Stimulated activated CD8-positive, alpha-beta memory T cell treated with anti-CD3 and anti-CD28 coated beads, Interleukin-4, amount 100 ng/mL, for 4 hours (primary cell): ENCODE measurements at places on chromosomes 3 and 15.

- DNase-seq = no peak
Measured at GRCh38 chr3:161250116-161250515, 29.0 kb downstream of the NMD3 start.

- no peak for DNase-seq
Measured at GRCh38 chr3:126261037-126261436, 80.7 kb upstream of the ALDH1L1 start.

DNA sequence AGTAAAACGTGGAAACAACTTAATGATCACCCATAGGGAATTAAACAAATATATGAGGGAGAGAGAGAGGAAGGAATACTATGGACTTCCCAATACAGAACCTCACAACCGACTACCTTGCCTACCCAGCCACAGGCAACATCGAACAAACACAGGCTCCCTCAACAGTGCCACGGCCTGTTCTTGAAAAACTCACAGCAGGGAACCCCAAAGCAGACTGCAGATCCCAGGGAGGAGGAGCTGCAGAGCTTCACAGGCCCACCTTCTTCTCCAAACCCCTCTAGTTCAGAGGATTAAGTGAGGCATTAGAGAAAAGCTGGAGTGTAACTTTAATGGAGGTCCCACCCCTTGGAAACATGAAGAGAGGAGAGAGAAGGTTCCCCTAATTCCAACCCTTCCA lies 110.2 kb downstream of the ST8SIA2 start:
- DNase-seq = no peak

GRCh38 chr3:125470671-125471070 lies 49.3 kb downstream of the SNX4 start:
- no peak for DNase-seq

DNA sequence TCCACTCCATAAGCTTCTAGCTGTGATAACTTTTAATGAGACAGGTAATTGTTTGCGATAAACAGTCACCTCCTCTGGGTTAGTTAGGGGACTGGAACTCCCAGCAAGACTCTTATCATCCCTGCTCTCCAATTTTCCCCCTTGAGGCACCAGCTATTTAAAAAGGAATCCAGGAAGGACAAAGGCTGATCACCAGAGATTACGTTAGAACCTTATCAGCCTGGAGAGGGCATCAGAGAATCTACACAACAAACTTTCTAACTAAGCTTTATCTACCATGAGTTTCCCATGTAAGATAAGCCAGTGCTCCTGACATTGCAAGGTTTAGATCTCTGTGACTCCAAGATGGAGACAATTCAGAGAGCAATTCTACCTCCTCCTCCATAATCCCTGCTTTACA lies 31.3 kb downstream of the GPR176 start:
- DNase-seq = no peak

- no peak for DNase-seq
Measured at GRCh38 chr3:66463054-66463631, 37.7 kb downstream of the LRIG1 start.

DNA sequence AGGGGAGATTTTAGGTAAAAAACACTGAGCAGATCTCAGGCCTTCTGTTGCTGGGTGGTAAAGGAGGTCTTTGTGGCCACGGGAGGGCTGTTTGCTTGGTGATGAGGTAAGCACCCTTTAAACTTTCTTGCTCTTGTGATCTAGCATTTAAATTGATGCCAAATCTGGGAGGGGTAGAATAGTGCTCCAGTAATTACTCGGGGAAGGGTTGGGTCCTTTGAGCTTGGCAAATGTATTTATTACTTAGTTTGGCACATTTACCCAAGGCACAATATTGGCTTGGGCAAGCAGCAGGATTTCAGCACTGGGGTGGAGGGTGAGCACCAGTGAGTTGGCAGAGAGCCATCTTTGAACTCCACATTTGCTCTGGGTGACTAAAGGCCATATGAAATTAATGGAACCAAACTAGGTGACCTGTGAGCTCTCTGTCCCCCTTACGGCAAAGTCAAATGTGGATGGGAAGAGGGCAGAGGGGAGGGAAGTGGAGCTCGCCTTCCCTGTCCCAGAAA lies 185.9 kb upstream of the ONECUT1 start:
- no peak for DNase-seq

DNA sequence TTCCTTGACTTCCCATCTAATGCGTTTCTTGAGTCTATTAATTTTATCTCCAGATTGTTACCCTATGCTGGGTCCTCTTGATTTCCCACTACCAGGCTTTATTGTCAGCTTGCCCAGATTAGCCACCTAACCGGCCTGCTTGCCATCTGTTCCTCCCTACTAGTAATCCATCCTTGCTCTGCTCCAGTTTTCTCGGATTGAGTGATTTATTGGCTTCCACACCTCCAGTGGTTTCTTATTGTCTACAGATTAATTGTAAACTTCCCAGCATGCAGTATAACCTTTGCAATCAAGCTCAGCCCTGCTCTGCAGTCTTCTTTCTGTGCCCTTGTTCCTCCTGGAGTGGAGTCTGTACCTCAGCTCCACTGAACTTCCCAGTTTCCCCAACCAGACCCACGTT lies 63.4 kb downstream of the ARHGEF26 start:
- DNase-seq = no peak

DNA sequence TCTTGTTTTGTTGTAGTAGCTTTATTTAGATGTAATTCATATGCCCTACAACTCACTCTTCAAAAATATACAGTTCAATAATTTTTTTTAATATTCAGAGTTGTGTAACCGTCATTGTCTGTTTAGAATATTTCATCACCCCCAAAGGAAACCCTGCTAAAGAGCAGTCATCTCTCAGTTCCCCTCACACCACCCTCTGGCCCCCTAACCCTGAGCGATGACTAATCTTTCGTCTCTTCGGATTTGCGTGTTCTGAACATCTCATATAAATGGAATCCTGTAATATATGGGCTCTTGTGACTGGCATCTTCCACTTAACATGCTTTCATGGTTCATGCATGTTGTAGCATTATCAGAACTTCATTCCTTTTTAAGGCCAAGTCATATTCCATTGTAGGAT lies 183.8 kb downstream of the ATG7 start:
- no peak for DNase-seq

DNA sequence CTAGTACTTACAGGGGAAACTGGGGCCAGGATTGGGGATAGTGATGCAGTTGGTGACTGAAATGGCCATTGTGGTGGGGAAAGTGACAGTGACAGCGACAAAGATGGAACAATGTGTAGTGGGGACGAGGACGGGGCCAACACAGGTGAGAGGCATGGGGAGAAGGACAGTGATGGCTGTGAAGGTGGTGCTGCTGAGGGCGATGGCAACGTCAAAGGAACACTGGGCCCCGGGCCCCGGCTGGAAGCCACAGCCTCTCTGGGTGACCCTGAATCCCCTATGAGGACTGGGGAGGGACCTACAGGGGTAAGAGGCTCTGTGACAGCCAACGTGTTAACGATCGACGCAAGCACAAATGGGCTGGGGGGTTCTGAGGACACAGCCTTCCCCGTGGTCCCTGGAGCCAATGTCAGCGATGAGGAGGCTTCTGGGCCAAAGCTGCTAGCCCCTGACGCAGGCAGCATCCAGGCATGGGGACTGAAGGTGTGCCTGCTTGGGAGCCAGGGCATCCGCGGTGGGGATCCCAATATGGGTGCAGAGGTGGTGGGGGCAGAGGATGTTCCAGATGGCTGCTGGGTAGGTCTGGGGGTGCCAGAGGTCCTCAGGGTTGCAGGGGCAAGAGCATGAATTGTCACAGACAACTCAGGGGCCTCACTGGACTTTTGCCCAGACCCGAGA lies 25.2 kb upstream of the GOLGA6C start:
- DNase-seq = no peak

DNA sequence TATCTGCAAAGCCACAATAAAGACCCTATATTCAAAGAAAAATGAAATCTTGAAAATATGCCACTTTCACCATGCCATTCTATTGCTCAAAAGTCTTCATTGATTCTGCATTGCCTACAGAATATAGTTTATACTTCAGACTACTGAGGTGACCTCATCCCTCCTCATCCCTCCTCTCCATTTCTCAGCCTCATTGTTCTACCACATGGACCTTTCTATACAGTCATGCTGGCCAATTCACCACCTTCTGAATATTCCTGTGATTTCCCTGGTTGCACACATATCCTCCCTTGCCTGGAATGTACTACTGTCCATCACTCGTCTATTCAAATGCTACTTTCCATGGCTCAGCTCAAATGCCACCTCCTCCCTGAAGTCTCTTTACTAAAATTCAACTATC lies 3.5 kb upstream of the COL8A1 start:
- no peak for DNase-seq

DNA sequence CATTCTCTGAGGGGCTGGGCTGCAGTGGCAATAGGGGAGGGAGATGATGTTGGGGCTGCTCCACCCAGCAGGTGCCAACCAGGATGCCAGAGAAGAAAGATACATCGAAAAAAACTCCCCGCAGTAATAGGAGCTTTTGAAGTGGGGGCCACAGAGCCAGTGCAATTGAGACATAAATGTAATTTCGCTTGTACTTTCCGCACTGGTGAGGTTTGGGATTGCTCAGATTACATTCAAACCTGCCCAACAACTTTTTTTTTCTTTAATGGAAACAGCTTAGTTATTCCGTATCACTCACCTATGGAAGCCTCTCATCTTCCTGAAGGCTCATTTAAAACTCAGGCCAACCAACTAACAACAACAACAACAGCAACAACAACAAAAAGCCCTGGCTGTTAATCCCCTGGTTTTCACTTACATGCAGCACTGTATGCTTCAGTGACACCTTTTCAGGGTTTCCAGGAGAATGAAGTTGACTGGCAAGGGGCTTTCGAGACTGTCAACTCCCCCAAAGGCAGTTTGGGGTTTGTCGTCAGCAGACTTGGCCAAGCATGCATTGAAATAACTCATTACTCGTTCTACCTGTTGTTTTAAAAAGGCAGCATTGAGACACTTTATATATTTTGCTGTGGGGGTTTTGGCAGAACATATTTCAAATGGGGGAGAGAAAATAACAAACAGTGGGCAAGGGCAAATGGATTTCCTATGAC lies 163.8 kb downstream of the EBLN2 start:
- no peak for DNase-seq

DNA sequence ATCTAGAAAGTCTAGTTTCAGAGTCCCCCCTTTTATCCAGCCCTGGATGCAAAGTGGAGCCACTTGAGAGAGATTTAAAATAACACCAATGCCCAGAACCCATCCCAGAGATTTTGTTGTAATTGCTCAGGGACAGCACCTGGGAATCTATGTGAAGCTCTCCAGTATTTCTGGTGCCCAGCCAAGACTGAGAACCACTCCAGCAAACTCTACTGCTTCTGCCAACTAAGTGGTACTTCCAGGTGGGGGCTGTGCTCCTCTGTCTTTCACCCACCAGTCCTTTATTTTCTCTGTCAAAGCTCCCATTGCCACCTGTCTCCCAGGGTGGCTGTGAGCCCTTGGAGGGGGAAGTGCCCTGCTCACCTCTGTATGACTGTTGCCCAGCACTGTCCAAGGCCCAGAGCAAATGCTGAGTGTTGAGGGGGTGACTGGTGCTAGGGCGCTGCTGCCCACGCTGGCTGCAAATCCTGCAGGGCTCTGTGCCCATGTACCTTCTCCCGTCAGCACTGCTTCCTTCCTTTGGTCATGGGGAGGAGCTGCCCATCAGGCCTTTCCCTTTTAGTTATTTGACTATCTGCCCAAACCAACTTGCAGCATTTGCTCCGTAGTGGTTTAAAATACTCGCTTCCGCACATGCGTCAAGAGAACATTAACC lies 9.4 kb downstream of the CLSTN2 start:
- DNase-seq = no peak
